Thoracic aorta (tissue), 2 donors: ENCODE measurements at places on chromosomes 7 and 10. TPM values are rescaled to one million over a fixed set of nuclear protein-coding genes. Genes with fewer than 3 reads are reported as not detected.

The ABCB8 gene
- total RNA-seq = 34.1 TPM

GRCh38 chr7:29955075-29955792, 34.4 kb downstream of the SCRN1 start:
- no peak for DNase-seq

The AGR3 gene
- total RNA-seq = not detected

The FAM180A gene
- 79.1 TPM for total RNA-seq

The BHLHA15 gene
- total RNA-seq = not detected

DNA sequence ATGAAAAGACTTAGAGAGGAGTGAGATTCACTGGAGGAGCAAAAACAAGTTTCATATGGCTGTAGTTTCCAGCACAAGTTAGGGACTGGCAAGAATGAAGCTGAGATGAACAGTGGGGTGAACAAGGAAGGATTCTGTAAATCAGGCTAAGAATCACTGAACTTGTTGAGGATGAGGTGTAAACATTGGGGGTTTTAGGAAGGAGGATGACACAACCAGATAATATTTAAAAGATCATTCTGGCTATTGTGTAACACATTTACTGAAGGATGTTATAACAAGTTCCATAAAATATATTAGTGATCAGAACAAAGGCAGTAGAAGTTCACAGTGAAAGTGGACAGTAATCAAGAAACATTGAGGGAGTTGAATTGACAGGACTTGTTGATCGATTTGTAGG, 68.9 kb downstream of the CD36 start:
- no peak for DNase-seq

DNA sequence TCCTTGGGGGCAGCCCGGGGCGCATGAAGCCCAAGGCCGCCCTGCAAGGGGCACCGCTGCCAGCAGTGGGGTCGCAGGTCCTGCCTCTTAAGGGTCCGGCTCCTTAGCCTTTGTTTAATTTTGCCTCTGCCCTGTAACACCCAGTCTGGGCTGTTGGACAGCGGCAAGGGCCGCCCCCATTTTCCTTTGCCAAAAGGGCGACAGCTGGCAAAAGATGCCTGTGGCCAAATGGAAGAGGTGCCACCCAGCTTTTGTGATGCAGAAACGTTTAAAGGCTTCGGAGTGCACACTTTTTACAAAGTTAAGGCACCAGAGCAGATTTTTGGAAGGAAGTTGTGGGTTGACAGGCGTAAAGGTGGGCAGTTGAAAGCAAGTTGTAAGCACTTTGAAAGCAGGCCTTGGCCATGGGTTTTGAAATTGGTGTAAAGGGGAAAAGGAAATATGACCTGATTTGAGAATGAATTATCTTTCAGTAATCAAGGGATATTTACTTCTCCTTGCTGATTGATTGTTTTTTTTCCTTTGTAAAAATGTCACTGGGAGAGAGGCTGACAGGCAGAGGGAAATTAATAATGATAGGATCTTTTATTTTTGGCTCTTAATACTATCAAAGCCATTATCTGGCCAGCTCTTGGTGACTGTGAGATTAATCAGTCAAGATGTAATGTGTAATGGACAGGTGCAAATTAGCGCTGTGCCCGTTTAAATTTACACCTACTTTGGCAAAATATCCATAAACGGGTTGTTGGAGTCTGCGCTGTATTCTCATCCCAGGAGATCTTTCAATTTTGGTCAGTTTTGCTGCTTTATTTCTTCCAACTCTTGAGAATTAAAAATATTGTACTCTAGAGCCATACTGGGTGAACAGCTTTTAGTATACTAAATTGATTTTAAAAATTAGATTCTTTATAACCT, 1.2 kb downstream of the CASD1 start:
- no peak for DNase-seq

- no peak for DNase-seq
Measured at GRCh38 chr10:124075231-124075955, 18.0 kb downstream of the CHST15 start.

GRCh38 chr10:15280462-15280861, 90.6 kb downstream of the FAM171A1 start:
- no peak for DNase-seq

DNA sequence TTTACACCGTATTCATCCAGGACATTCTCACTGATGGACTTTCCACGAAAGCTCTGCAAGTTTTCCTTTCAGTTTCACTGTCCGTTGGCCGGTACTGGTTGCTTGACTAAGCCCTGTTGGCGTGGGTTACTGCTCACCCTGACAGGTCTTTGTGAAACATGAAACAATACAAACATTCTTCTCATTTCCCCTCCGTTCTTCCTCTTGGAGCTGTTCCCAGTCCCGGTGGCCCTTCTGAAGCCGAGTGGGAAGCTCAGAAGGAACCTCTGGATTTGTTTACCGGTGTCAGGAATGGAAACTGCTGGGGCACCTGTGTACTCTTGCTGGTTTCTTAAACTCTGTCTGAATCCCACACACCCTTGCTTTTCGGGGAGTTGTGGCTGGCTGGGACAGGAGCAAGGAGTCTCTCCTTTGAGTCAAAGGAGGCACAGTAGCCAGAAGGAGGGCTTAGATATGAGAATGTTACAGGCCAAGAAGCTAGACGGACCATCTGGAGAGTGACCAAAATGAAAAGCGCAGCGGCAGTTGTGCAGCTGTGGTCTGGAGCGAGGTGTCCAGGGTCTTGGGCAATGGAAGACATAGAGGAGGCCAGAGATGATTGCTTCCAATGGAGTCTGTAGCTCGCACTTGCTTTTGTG, 45.7 kb downstream of the LYZL2 start:
- DNase-seq = peak; percentile 3

DNA sequence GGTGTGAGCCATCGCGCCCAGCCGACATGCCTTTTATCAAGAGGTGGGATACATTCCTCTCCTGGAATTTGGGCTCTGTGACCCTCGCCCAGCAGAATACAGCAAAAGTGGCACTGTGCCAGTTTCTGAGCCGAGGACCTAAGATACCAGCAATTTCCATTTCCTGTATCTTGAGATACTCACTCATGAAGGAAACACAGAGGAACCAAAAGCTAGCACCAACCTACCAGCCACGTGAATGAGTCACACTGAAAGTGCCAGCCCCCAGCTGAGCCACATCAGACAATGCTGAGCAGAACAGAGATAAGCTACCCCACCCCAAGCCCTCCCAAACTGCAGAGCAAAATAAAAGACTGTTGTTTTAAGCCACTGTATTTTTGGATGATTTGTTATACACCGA, 56.3 kb downstream of the CACUL1 start:
- no peak for DNase-seq

- no peak for DNase-seq
Measured at GRCh38 chr7:4682621-4683042, 537 bp downstream of the FOXK1 start.

- DNase-seq = no peak
Measured at GRCh38 chr10:50653142-50653541, 29.4 kb upstream of the SGMS1 start.

DNA sequence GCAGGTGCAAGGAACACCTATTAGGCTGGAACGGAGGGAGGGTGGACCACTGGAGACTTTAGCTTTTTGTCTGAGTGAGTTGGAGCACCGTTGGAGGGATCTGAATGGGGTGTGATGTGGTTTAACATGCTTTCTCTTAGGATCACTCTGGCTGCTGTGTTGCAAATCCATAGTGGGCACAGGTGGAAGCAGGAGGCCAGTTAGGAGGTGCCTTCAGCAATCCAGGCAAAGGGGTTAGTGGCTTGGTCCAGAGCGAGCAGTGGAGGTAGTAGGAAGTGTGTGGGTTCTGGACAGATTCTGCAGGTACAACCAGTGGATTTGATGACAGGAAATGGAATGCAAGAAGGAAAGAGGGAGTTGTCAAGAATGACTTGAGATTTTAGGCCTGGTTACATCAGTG, 95.0 kb downstream of the MMRN2 start:
- no peak for DNase-seq

The RBP4 gene
- 23.1 TPM for total RNA-seq

The AKR1D1 gene
- not detected for total RNA-seq

The PPP1R9A gene
- total RNA-seq = 5.7 TPM

- DNase-seq = no peak
Measured at GRCh38 chr7:131898418-131898817, 342.0 kb upstream of the PODXL start.

The TSC22D4 gene
- 45.5 TPM for total RNA-seq

GRCh38 chr10:44781131-44781530, 130.0 kb upstream of the TMEM72 start:
- DNase-seq = no peak

The PNLIP gene
- total RNA-seq = 1.7 TPM

- DNase-seq = no peak
Measured at GRCh38 chr10:80660736-80661135, 123.0 kb downstream of the SH2D4B start.

GRCh38 chr7:29797112-29797944, 9.0 kb upstream of the WIPF3 start:
- no peak for DNase-seq

The MSMB gene
- total RNA-seq = not detected

The SCIN gene
- total RNA-seq = 2.0 TPM

DNA sequence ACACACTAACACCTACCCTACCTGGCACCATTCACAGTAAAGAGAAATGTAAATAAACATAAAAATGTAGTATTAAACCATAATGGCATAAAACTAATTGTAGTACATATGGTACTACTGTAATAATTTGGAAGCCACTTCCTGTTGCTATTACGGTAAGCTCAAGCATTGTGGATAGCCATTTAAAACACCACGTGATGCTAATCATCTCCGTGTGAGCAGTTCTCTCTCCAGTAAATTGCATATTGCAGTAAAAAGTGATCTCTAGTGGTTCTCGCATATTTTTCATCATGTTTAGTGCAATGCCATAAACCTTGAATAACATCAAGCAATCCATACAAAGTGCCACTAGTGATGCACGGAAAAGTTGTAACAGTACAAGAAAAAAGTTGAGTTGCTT, 75.4 kb downstream of the CFTR start:
- no peak for DNase-seq

GRCh38 chr10:24642921-24643678, 80.6 kb downstream of the ARHGAP21 start:
- no peak for DNase-seq

- no peak for DNase-seq
Measured at GRCh38 chr10:43692051-43692825, 43.6 kb upstream of the ZNF32 start.

The ABCA13 gene
- total RNA-seq = not detected

GRCh38 chr7:44771358-44771757, 22.7 kb downstream of the ZMIZ2 start:
- no peak for DNase-seq

The ABCC2 gene
- total RNA-seq = 1.2 TPM

- no peak for DNase-seq
Measured at GRCh38 chr7:46568420-46569132, 647.5 kb upstream of the IGFBP3 start.

GRCh38 chr10:124658591-124659242, 85.5 kb downstream of the FAM53B start:
- DNase-seq = no peak

The TUBAL3 gene
- not detected for total RNA-seq

The HECW1 gene
- total RNA-seq = 0.28 TPM

The EGR2 gene
- total RNA-seq = 3.3 TPM

The PLCE1 gene
- total RNA-seq = 13.5 TPM

DNA sequence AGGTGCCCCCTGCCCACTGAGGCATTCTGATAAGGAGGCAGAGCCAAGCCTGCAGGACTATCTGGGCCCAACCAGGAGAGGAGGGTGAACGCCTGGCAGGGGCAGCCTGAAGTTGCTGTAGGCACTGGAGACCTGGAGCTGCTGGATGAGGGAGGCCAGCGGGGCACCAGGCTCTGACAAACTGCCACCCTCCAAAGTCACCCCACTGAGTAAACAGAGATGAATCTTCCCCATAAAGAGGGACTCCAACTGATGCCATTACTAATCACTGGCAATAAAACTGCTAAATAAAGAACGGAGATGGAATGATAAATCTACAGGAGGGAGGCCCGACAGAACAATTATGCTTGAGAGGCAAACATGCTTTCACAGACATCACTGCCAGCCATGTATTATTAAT, 44.2 kb downstream of the DRGX start:
- no peak for DNase-seq

DNA sequence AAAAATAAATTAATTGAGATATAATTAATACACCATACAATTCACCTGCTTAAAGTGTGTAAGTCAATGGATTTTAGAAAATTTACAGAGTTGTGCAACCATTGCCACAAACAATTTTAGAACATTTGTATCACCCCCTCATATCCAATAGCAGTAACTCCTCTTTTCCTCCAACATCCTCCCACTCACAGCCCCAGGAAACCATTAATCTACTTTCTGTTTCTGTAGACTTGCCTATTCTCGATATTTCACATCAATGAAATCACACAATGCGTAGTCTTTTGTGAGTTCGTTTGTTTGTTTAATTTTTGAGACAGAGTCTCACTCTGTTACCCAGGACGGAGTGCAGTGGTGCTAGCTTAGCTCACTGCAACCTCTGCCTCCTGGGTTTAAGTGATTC, 13.7 kb upstream of the HERC4 start:
- DNase-seq = no peak

DNA sequence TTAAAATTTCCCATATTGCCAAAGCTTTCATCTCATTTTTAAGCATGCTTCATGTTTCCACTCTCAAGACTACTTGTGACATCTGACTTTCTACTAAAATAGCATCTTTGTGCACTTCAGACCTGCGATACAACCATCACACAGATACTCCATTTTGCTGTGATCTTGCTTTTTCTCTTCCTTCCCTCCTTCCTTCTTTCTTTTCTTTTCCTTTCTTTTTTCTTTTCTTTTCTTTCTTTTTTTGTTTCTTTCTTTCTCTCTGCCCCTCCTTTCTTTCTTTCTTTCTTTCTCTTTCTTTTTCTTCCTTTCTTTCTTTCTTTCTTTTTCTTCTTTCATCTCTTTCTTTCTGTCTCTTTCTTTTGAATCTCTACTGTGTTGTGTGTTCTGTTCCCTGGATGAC, 194.0 kb upstream of the KCND2 start:
- no peak for DNase-seq
